NCI-H1092 (cell line): ENCODE measurements at places on chromosomes 11 and 22.

GRCh38 chr11:117725048-117725734 is 71.8 kb downstream of the DSCAML1 start:
- DNase-seq, result peak; percentile 73

GRCh38 chr11:109426442-109427240 is 4.7 kb downstream of the C11orf87 start:
- DNase-seq, result no peak

DNA sequence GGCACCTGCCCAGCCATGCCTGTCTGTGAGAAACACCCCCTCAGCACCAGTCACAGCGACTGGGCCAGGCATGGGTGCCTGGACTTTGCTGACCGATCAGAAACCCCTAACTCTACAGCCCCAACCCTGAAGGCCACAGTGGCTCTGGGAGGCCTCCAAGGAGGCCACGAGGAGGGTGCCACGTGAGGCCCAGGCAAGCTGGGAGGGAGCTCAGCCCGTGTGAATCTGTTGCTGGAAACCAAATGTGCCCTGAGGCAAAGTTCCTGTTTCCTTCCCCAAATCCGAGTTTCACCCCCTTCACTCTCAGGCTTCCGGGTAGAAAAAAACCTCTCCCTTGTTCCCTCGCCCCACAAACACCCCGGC is 1.3 kb downstream of the UNC93B1 start:
- no peak for DNase-seq

DNA sequence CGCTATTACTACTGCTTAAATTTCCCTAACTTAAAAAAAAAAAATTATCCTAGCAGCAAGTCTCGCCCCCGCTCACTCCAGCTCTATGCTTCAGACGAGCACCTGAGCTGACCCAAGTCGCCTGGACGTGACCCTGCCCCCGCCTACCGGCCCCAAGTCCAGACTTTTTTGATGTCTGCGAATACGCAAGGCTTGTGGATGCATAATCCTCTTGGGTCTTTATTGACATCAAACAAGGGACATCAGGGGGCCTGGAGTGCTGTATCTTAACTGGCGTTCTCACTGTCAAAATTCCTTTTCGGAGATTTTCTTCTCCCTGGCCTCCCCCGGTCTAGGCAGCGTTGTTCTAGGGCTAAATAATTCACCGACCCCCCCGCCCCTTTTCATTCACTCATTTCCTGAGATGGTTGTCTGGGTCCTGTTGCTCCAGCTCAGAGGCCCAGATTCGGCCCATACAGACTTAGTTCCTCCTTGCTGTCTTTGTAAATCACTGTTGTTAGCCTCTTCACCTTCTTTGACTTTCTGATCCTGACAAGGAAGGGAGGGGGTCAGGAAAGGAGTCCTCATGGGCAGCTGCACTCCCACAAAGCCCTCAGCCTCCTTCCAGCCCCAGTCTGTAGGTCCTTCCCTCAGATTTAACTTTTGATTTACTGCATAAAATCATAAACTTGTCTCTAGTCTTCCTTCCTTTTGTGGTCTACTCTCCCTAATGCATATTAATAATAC is 601 bp upstream of the LRP4 start:
- no peak for DNase-seq

DNA sequence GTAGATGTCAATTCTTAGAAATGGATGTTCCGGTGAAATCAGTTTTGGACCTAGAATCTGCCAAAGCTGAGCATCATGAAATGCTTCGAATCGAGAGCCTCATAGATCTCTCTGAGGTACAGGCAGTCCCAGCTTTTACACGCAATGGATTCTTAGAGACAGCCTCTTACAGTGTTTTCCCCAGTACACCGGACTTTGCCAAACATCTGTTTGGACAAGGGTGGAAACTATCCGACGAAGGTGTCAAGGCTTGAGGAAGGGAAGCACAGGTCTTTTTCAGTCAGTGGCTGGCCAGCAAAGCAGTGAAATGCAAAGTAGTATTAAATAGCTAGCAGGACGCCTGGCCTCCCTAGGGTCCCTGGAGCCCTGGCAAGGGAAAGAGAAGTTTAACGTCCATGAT is 4.9 kb downstream of the GRK3 start:
- no peak for DNase-seq

GRCh38 chr11:130829920-130830511 is 86.3 kb downstream of the SNX19 start:
- DNase-seq, result no peak

GRCh38 chr22:42934338-42934737 is 77.3 kb upstream of the ARFGAP3 start:
- no peak for DNase-seq

GRCh38 chr11:130037058-130037457 is 32.6 kb upstream of the APLP2 start:
- DNase-seq, result no peak

DNA sequence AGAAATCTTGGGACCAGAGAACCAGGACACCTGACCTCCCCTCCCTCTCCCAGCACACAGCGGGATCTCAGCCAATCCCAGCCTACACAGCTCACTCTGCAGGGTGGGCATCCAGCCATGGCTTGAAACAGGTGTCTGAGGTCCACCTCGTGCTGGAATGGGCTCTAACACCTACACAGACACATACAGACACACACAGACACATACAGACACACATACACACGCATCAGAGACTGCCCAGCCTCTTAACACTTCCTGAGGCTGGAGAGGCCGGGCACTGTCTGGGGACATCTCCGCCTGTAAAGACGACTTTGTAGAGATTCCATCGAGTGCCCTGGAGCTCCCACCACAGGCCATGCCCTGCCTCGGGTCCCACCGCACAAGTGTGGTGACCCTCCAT is 36.7 kb downstream of the CAPN1 start:
- no peak for DNase-seq

DNA sequence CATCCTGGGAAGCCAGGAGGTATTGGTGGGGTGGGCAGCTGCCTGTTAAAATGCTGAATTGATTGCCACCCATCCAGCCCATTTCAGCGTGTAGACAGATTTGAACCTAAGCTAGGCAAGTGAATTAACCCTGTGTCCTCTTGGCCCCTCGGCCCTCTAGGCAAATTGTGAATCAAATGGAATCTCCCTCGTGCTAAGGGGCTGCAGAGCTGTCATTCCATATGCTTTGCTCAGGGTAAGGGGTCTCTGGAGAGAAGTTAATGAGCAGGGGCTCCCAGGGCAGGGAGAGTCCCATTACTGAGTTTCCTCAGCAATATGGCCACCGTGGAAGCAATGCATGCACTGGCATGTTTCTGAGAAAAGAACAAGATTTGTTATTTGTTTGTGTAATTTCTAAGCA is 117.7 kb upstream of the RCN1 start:
- no peak for DNase-seq

GRCh38 chr22:48704335-48704734 is 1123.3 kb downstream of the BRD1 start:
- no peak for DNase-seq

- no peak for DNase-seq
Measured at GRCh38 chr11:29317694-29318093, 699.1 kb downstream of the KCNA4 start.

- no peak for DNase-seq
Measured at GRCh38 chr11:131307506-131307905, 62.9 kb upstream of the NTM start.

GRCh38 chr11:121412000-121412587 is 40.0 kb upstream of the SORL1 start:
- DNase-seq, result no peak

DNA sequence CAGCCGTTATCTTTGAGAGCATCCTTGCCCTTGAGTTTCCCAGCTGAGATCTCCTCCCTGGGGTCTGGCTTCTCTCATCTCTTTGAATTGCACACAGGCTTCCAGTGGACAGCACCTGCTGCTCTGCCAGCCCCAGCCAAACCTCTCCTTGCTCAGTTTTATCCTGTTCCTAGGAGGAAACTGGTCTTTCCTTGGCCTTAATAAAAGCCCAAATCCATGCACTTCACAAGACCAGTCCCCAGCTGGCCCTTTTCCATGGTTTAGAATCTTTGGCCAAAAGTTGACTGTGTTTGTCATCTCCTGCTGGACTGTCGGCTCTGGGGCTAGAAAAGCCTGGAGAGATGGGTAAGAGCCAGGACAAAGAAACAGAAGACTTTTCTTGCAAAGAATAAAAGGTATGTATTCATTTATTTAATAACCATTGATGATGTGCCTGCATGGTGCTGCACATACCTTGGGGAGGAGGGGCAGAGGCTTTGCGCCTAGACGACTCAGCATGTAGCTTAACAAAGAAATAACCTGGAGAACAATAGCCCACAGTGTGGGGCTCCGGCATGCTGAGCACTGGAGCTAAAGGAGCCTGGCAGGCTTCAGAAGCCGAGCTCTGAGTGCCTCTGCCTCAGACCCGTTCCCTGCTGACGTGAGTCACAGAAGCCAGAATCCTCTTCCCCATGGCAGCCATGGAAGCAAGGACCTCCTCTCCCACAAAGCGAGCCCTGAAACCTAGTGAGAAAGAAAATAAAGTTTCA is 319.3 kb upstream of the B3GAT1 start:
- no peak for DNase-seq

DNA sequence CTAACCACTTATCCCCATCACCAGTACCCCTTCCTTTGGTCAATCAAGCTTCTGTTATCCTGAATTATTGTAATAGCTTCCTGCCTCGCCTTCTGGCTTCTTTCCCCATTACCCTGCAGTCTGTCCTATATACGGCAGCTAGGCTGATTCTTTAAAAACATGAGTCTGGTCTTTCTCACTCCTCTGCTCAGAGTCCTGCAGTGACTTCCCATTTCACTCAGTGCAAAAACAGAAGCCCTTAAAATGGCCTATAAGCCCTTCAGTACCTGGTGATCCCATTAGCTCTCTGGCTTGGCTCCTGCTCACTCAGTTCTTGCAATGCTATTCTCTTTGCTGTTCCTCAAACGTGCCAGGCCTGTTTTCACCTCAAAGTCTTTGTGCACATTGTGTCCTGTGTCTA is 58.4 kb downstream of the JRKL start:
- DNase-seq, result no peak

- no peak for DNase-seq
Measured at GRCh38 chr22:32643246-32643645, 158.3 kb upstream of the TIMP3 start.

DNA sequence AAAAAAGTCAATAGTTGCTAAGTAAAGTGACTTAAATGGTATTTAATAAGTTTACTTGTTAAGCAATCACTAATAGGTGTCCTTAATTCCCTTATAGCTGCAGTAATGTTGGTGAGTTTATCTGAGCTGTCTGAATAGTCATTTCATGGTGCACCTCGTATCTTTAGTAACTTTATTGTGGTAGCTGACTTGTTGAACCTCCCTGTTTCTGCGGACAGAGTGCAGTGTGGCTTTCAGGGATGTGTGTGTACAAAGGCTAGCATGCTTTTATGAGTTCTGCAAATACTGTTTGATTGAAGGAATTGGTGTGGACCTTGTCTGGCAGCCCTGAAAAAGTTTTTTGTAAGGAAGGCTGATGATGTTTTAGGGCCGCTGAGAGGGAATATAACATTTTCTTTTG is 2.6 kb downstream of the ZNRF3 start:
- no peak for DNase-seq

DNA sequence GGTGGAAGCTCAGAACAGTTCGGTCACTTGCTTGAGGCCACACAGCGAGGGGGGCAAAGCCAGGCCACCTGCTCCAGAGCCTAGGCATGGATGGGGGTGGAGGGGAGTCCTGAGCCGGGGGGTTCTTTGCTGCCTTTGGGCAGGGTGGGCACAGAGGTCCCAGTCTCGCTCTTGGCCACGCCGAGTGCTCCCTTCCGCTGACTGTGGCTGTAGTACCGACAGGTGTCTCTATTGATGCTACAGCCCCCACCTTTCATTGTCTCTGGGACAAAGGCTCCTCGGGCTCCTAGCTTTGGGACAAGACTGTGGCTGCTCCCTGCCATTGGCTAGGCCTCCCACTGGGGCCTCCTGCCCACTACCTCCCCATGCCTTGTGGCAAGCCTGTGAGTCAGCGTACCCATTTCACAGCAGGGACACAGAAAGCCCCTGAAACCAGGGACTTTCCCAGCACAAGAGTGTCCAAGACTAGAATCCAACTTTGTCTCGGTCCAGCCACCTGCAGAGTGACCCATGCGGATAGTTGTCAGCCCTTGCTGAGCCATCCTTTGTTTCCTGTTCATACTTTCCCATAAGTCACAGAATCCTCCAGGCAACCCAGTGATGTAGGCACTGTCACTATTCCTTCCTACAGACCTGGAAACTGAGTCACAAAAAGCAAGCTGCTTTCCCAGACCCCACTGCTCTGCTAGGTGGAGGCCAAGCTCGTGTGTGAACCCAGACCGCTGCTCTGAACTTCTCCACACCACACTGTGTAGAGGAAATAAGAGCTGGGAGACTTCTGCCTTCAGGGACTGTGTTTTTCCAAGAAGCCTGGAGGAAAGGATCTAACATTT is 17.2 kb downstream of the MYEOV start:
- DNase-seq, result no peak

DNA sequence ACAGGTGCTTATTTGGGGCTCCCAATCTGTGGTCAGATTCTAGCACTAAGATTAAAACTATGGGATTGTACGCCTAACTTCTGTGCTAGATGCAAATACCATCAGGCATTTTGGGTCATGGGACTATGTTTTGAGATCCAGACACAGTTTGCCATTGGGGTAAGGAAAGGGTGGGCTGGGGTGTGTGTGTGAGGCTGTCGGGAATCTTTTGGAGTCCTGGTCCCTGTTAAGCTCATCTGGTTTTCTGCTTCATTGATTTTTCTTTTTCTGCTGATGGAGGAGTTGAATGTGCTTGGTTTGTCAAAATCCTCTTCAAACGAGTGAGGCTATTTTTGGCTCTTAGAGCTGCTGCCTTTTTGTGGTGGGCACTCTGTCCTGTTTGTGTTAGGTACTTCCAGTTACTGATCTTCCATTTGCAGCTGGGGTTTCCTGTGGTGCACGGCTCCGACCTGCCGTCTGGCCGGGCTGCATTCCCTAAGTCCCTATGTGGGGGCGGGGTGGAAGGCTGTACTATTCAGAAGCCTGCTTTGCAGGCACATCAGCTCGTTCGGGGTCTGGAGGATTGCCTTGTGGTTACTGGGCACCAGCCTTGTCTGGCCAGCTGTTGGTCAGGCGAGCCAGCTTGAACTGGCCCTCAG is 2.9 kb downstream of the BCR start:
- peak; percentile 52 for DNase-seq
